Activated naive CD4-positive, alpha-beta T cell treated with anti-CD3 and anti-CD28 coated beads, Interleukin-2, amount 50 U/mL, for 72 hours (primary cell): ENCODE measurements at places on chromosomes 4 and X.

DNA sequence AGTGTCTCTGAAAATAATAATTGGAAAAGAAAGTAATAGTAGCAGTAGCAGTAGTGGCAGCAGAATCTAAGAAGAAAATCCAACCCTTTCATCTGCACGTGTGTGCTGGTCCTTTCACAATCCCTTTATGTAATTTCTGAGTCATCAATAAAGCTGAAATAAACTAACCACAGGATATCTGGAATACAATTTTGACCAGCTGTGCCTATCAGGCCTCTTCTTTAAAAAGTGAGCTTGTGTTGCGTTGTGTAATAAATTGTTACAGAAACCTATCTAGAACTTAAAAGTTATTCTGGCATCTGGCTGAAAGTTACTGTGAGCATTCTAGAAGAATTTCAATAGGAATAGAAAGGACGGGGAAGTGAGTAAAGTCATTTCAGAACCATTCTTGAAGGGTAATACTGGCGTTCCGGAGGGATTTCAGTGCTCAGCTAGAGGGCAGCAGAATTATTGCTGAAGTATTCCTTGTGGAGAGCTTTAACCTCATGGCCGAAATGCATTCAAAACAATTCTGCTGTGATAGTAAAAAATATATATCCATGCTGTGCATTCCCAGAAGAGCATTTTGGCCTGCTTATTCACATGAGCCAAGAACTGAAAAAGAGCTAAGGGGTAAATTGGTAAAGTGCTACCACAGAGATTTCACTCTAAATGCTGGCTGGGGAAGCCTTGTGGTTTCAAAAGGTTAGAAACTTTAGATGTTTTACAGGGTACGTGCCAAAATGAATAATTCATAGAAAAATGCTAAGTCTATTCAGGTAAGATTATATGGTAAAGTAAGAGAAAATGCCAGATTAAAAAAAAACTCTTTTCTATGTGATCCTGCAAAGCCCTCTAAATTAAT, 260.6 kb downstream of the NKX6-1 start:
- no peak for DNase-seq

GRCh38 chr4:56512166-56512565, 6.6 kb downstream of the ARL9 start:
- no peak for DNase-seq

DNA sequence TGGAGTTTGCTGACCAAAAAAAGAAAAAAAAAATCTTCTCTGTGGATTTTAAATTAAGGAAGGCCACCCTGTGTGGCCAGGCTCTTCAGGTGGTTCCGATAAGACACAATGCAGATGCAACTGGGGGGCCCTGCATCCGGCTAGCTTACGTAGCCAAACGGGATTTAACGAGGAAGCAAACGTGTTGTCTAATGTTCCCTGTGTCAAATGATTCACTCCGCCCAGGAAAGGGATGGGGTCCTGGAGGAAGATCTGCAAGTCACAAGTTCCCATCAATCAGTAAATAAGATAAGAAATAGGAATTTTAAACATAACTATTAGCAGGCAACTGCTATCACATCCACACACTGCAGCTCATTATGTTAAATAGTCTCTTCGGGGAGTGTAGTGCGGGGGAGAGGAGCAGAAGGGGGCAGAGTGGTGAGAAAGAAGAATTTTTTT, 216.4 kb upstream of the GYPA start:
- DNase-seq, result no peak

DNA sequence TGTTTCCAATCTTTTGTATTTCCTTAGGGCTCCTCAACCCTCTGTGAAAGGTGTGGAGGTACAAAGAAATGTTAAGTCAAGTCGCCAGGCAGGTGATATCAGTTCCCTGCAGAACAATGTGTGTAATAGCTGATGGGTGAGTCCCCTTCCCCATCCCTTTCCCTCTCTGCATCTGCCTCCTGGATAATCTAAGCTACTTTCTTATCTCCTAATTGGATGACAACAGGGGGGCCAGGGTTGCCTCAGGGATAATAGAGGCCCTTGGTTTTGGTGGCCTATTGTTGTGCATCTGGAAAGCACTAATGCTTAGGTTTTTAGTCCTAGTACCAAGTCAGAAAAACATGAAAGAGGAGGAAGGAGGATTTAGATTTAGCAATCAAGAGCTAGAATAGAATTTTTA, 29.1 kb downstream of the MAGED1 start:
- no peak for DNase-seq

DNA sequence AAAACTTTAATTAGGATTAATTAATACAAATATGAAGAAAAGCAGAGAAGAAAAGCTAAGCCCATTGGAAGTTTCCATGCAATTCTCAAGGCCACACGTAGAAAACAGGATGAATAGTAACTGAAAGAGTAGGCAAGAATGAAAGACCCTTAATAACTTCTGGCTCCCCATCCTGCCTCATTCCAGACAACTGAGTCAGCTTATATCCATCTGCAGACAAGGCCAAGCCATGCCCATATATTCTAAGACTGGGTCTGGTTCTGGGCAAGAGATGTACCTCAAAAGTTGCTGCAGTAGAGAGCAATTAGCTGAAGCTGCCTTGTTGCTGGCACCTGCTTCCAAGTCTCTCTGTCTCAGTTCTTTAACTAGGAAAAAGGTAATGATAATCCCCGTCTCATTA, 244.1 kb downstream of the GPC3 start:
- DNase-seq, result no peak
